Activated CD8-positive, alpha-beta T cell treated with anti-CD3 and anti-CD28 coated beads for 36 hours (primary cell): ENCODE measurements at places on chromosomes 4 and X.

GRCh38 chr4:86978709-86979108 is 43.9 kb downstream of the AFF1 start:
- DNase-seq, result no peak

GRCh38 chrX:24282381-24283126 is 31.3 kb downstream of the SUPT20HL2 start:
- DNase-seq, result no peak

DNA sequence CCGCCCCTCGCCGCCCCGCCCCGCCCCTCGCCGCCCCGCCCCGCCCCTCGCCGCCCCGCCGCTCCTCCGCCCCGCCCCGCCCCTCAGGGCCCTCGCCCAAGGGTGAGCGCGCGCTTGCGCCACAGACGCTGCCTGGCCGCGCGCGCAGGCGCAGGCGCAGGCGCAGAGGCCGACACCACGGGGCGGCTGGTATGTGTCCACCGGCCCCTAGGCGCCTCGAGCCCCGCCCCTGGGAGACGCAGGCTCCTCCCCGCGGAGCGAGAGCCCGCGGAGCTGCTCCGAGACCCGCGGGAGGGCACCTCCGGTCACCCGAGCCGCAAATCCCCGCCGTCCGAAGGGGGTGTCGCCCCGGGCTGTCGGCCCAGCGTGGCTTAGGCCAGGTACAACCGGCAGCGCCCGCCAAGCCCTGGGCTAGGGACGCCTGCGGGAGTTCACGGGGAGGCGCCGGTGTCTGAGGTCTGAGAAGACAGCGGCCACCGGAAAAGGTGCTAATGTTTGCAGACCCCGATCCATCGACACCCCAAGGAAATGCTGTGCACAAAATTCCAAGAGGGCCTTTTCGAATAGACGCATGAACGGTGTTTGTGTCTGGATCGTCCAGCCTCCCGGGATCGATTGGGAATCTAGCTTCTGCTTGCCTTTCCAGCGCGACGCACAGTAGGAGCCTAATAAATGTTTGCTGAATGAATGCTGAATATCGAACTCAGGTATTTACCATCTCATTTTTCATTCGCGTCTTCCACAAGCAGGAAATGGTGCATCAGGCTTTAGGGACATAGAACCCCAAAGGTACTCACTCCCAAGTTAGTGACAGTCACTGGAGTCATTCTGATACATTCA is 473 bp upstream of the CCNQ start:
- peak; percentile 88 for DNase-seq

DNA sequence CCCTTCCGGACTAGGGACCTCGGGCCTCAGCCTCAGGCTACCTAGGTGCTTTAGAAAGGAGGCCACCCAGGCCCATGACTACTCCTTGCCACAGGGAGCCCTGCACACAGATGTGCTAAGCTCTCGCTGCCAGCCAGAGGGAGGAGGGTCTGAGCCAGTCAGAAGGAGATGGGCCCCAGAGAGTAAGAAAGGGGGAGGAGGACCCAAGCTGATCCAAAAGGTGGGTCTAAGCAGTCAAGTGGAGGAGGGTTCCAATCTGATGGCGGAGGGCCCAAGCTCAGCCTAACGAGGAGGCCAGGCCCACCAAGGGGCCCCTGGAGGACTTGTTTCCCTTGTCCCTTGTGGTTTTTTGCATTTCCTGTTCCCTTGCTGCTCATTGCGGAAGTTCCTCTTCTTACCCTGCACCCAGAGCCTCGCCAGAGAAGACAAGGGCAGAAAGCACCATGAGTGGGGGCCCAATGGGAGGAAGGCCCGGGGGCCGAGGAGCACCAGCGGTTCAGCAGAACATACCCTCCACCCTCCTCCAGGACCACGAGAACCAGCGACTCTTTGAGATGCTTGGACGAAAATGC is at the start of gene WAS:
TSS of gene WAS (plus strand) at position 389 of the 572 bp plus-strand sequence. CDS start at position 444, 55 bp downstream.
- DNase-seq, result peak; percentile 74

GRCh38 chr4:119697887-119698393 is 69.3 kb upstream of the PDE5A start:
- DNase-seq, result no peak

DNA sequence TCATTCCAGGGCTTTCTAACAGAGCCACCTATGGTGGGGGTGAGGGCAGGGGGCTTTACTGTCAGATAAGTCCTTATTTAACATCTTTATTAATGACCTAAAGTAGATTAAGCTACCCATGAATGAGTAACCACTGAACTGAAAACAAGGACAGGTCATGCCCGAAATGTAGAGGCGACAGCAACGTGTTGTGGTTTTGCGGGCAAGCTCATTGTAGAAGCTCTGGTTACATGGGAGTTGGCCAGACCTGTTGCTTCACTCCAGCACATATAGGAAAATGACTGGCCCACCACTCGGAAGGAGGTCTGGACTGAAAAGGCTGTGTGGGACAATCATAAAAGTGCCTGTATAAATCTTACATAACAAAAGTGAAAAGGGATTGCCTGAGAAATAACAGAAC is 109.6 kb upstream of the NDP start:
- DNase-seq, result no peak

- no peak for DNase-seq
Measured at GRCh38 chr4:31125496-31125895, 405.3 kb downstream of the PCDH7 start.

DNA sequence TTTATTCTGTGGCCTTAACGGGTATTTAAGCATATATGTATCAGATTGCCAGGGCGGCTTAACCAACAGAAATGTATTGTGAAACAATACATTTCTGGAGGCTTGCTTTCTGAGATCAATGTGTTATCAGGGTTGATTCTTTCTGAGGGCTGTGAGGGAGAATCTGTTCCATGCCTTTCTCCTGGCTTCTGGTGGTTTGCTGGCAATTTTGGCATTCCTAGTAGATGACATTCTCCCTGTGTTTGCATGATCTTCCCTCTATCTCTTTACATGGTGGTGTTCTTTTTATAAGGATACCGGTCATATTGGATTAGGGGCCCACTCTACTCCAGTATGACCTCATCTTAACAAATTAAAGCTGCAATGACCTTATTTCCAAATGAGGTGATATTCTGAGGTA is 16.9 kb upstream of the CEP135 start:
- DNase-seq, result no peak

DNA sequence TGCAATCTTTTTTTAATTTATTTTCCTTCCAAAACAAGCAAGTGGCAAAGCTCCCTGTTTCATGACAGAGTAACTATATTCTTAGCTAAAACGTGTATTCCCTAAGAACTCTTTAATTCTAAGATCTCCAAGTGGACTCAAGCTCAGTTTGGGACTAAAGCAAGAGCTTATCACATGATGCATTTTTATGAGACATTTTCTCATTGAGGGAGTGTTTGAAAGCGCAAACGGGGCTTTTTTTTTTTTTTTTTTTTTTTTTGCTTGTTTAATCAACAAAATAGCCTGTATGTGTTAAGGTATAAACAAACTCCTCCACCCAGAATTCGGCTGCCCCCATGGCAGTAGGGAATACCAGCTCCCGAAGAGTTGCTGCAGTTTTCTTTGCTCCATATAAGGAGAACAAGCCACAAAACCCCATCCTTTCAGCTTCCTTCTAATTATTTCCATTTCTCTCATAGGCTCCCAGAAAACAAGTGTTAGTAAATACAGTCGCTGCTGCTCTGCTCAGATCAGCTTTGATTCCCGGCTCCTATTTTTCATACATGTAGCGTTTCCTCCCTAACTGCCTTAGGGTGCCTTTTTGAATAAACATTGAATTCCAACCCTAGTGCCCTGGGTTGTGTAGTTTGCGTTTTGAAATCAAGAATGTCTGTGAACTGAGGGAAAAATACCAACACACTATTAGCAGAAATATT is 669 bp upstream of the PPARGC1A start:
- no peak for DNase-seq
